ENCODE measurements at places on chromosomes 4 and X. TPM values are rescaled to one million over a fixed set of nuclear protein-coding genes. Genes with fewer than 3 reads are reported as not detected.

GSX2 gene
- not detected for total RNA-seq

HTATSF1 gene
- total RNA-seq = 63.6 TPM

CFAP99 gene
- total RNA-seq = not detected

VCX2 gene
- not detected for total RNA-seq

TEX13D gene
- total RNA-seq = not detected

FAM9B gene
- total RNA-seq = not detected

TMPRSS11A gene
- not detected for total RNA-seq

PHF8 gene
- total RNA-seq = 9.0 TPM

ETFDH gene
- 283 TPM for total RNA-seq

MSANTD1 gene
- total RNA-seq = 0.44 TPM

DNA sequence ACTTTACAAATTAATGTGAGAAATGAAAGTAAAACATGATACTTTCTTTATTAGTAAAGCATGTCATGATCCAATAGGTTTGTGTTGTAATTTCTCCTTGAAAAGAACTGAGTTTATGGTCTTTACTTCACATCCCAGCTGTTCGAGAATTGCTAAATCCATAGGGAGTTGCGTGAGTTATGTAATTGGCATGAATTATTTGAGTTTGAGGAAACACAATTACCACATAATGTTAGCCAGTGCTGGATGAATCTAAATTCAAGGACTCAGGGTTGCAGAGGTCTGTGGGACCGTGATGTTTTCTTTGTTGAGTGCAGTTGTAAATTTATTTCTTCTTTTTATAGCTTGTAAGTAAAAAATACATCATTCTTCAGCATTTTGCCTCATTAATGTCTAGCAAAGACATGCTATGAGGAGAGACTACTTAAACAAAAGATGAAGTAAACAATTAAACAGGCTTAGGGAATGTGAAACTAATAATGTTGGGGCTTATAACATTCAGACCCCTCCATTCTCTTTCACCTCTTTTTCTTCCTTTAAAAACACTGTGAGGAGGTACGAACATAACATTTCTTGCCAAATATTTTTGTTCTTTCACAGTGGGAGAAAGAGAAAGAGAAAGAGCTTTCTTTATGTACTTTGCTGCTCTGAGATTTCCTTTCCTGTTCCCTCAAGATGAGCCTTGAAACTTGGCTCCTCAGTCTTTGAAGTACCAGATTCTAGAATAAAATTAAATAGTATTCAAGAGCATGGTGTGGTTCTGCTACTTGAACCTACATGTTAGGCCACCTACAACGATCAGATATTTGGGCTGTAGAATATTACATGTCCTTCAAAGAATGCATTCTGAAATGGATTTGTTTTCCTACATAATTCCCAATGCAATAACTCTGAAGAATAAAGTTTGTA lies 159.6 kb upstream of the ANK2 start:
- no peak for DNase-seq

- no peak for DNase-seq
Measured at GRCh38 chr4:182808673-182809416, 108.3 kb downstream of the DCTD start.

GRCh38 chrX:25721564-25721963 lies 416.6 kb upstream of the MAGEB18 start:
- no peak for DNase-seq

- DNase-seq = no peak
Measured at GRCh38 chr4:129929052-129929451, 833.1 kb downstream of the C4orf33 start.

- DNase-seq = no peak
Measured at GRCh38 chr4:73817341-73817740, 19.1 kb upstream of the CXCL6 start.

DNA sequence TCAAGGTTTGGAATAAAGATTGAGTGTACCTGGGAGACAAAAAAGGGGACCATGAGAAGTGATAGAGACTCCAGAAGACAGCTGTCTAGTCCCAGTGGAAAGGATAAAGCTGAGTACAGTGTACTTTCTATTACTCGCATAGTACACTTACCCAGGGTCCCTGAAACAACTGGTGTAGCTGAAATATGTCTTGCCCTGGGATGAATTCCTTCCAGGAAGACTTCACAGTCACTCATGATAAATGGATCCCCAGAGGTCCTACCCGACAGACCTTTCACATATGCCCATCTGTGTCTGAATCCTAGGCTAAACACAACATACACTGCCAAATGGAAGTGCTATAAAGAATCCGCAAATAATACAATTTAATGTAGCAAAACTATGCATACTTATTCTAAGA lies 48.2 kb upstream of the SPANXN1 start:
- DNase-seq = no peak

DNA sequence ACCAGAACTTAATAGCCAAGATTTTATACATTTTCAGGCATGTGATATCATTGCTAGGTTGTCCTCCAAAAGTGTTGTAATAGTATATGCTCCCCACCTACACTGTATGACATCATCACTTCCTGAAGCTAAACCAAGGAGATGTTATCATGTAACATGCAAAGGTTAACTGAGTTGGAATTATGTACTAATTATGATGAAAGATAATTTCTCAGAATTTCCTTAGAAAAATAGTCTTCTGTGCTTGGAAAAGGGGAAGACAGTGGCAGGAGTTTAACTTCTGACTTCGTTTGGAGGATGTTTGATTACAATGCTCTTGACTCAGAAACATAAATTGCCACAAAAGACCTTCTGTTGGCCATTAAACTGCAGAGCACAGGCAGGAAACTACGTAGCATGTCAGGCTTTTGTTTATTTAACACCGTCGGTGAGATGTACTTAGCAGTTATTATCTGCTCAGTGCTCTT lies 83.6 kb upstream of the GUCY1A1 start:
- DNase-seq = no peak

DNA sequence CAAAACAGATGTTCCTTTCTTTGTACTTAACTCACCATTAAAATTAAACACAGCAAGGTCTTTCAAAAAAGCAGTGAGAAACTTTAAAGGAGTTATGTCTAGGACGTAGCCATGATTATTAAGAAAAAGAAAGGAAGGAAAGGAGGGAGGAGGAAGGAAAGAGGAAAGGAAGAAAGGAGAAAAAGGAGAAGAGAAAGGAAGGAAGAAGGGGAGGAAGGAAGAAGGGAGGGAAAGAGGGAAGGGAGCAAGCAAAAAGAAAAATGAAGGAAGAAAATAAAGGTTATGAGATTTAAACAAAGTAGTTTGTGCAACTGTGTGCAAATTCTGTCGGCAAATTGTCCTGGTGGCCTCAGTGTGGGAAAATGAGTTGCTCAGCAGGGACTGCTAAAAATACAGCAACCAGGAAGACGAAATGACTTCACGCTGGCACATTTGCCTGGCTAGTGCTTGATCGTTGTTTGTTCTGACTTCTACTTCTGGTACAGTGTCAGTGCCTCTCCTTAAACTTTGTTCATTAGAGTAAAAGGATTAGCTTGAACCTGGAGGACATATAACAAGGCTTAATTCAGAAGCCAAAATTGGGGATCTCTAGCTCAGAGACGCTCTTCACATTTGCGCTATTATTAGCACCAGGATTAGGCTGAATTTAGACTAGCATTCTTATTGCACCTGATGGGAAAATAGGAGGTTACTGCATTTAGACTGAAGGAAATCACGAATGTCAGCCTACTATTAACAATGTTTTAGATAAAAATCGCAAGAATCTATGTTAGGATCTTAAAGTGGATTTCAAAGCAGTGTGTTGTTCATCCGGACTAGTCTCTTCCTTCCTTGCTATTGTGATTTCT lies 81.2 kb downstream of the DCK start:
- DNase-seq = no peak

GRCh38 chrX:136689436-136689835 lies 41.5 kb downstream of the CD40LG start:
- no peak for DNase-seq

- no peak for DNase-seq
Measured at GRCh38 chrX:13607331-13607995, 38.1 kb downstream of the EGFL6 start.

DNA sequence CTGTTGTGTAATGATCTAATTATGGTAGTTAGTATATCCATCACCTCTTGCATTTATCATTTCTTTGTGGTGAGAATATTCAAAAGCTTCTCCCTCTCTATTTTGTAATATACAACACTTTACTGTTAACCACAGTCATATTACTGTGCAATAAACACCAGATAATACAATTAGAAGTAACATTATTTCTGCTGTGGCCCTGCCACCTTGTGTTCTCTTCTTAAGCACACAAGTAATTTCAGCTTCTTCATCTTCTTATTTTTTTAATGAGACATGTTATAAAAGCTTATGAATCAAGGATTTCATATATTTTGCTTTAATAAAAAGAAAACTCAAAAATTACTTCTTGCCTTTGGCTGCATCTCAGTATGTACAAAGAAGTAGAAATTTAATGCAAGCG lies 675.2 kb upstream of the INTU start:
- DNase-seq = no peak

All from left ventricle myocardium inferior (tissue), 1 donor.